Amniotic epithelial cell (primary cell): ENCODE measurements at places on chromosomes 7 and 10.

- no peak for DNase-seq
These were observed 126.4 kb downstream of the DNAJB6 start for GRCh38 chr7:157463245-157463644.

GRCh38 chr10:11227103-11227502 lies 209.4 kb downstream of the CELF2 start:
- no peak for DNase-seq

- DNase-seq: no peak
These were observed 61.7 kb upstream of the PPIF start for GRCh38 chr10:79285315-79286197.

DNA sequence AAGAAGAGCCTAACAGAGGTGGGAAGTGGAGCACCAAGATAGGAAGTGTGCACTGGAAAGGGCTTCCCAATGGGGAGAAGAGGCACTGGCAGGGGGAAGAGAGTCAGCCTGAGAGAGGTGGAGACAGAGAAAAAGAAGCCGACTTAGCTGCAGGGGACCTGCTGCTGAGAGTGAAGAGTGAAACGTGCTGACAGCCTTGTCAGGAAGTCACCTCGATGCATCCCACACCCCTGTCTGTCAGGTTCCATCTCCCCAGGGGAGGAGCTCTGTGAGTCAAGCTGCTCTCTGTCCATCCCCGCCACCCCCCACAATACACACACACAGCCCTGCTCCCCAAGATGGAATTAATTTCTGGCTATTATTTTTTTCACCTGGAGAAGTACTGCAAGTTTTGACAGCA lies 14.0 kb downstream of the KAZALD1 start:
- no peak for DNase-seq

DNA sequence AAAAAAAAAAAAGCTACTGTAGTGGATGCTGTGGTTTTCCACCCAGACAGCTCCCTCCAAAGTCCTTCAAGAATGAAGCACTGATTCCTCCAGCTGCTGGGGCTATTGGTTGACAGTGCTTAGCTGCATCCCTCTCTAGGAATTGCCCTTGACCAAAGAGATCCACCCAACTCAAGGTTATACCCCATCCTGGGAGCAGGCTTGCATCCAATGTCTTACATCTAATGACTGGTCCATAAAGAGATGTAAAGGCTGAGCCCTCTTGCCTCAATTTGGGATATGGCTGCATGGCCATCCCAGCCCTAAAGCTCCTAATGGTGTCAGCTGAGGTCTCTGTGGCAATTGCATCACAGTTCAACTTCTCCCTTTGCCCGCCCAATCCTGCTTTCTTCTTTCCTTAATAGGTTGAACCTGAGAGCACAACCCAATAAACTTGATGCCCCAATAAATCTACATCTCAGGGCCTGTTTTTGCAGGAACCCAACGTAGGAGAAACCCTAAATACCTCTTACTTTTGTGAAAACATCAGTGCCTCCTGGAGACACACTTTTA lies 4.4 kb downstream of the GPR37 start:
- DNase-seq: no peak

GRCh38 chr7:70336536-70336935 lies 738.3 kb downstream of the AUTS2 start:
- no peak for DNase-seq

DNA sequence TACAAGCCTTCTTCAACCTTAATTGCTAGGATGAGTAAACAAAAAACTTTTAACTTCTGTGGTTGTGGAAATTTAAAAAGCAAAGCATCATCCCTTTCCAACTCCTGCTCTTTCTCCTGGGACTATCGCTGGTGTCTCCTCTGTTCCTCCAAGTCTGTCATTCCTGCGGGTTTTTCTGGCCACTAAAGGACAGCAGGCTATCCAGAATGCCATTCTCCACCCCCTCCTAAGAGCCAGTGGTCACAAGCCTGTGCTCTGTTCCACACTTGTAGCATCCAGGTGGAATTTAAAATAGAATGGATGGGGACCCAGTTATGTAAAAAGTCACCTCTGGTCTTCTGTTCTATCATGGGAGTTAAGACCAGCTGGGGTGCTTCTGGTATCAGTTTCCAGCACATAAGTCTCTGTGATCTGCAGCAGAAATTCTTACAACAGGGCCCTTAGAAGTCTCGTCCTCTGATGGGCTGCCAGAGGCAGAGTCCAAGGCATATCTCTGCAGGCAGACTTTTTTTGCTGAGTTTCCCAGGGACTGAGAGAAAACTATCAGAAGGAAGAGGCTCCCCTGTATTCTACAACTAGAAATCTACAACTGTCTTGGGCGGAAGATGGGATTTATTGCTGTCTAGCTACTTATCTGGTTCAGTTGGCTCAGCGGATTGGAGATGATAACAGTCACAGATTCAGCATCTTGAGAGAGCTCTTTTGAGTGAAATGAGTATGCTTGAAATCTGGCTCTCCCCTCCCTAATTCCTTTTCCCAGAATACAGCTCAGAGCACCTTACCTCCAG lies 5.1 kb upstream of the WNT16 start:
- DNase-seq: no peak

DNA sequence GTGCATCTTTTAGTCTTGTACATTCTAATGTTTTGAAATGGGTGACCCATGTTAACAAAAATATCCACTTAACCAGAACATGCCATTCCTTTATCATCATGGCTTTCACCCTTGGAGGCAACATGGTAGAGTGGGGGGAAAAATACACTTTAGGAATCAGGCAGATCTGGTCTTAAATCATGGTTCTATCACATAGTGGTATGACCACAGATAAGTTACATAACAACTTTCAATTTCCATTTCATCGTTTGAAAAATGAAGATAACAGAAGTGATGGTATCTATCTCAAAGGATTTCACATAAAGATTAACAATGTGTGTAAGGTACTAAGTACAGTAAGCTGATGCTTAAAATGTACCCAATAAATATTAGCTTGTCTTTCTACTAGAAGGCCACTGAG lies 19.0 kb downstream of the TMEM168 start:
- no peak for DNase-seq

DNA sequence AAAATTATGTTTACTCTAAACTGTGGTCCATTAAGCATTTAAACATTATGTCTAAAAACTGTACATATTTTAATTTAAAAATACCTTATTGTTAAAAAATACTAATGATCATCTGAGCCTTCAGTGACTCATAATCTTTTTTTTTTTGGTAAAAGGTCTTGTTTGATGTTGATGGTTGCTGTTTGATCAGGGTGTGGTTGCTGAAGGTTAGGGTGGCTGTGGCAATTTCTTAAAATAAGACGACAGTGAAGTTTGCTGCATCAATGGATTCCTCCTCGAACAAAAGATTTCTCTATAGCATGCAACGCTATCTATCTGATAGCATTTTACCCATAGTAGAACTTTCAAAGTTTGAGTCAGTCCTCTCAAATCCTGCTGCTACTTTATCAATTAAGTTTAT lies 180.0 kb upstream of the AHR start:
- DNase-seq: no peak

DNA sequence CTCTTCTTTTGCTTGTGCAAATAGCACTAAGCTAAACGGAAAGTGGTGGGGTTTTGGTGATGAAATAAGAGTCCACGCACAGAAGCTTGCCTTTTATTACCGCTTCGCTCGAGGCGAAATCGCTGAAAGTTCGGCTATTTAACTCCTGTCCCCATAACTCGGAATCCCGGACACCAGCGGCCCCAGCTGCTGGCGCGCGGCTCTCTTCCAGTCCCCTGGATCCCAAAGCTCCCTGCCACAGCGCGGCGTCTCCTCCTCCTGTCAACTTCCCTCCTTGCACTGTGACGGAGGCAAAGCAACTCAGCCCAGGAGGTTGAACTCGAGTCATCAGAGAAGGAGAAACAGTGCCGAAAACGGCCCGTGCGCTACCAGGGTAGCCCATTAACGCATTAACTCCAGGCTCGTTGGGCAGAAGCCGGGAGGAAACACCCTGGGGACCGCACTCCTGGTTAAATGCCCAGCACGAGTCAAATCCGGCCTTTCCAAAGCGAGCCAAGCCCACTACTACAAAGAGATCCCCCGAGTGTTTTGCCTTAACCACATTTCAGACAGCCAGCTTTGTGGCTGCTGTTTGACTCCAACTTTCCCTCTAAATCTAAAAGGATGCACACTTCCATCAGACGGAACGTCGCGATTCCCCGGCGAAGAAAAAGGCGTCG lies 1.3 kb downstream of the SEMA3D start:
- DNase-seq: peak; percentile 28

DNA sequence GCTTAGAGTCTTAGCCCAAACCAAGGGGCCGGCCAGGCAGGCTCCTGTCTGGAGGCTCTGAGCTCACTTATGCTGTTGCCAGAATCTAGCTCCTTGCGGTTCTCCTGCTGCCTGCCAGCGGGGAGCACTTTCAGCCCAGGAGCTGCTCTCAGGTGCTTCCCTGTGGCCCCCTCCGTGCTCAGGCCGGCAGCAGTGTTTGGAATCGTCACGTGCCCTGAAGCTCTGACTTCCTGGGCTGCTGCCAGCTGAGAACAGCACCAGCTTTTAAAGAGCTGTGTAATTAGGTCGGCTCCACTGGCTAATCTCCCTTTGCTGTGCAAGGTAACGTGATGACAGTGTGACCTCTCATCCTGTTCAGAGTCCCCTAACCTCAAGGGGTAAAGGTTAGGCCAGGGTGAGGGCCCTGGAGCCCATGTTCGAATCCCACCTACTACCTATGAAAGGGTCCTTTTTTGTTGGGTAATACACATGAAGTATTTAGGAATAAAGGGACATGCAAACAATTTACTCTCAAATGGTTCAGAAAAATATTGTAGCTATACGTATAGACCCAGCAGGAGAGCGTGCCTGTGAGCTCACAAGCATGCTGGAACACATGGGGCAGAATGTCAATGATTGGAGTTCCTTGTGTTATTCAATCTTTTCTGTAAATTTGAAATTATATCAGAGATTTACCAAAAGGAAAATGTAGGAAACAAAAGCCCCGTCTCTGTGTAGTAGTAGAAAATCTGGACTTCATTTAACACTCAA lies 16.6 kb downstream of the ZNF862 start:
- peak; percentile 33 for DNase-seq

- DNase-seq: no peak
These were observed 1.7 kb upstream of the POU6F2 start for GRCh38 chr7:38975944-38976392.

DNA sequence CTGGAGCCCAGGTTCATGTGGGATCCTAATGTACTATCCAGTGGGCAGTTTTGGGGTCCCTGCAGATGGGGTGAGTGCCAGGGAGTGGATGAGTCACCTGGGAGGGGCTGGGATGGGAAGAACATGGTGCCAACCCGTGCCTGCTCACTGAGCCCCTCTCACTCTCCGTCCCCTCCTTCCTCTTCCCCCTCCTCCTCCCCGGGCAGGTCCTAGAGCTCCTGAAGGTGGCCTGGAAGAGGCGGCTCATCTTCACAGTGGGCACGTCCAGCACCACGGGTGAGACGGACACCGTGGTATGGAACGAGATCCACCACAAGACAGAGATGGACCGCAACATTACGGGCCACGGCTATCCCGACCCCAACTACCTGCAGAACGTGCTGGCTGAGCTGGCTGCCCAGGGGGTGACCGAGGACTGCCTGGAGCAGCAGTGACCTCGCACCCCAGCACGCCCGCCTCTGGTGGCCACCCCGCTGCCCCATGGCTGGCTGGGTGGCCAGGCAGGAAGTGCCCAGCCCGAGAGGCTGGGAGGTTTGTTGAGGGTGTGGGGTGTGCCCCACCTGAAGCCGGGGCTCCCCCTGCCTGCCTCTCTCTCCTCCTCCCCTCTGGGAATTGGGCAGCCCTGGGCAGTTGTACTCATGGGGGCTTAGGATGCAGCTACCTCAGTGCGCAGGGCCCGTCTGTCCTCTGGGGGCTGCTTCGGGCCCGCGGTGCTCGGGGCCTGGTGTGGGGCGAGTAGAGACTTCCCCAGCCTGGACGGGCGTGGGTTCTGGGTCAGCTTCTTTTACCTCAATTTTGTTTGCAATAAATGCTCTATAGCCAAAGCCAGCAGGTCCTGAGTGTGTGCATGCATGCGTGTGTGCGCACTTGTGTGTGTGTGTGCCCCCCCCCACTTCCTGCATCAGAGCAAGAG lies 4.9 kb upstream of the UPK3B start:
- DNase-seq: peak; percentile 18
